ENCODE measurements at places on chromosomes 7 and 10.

DNA sequence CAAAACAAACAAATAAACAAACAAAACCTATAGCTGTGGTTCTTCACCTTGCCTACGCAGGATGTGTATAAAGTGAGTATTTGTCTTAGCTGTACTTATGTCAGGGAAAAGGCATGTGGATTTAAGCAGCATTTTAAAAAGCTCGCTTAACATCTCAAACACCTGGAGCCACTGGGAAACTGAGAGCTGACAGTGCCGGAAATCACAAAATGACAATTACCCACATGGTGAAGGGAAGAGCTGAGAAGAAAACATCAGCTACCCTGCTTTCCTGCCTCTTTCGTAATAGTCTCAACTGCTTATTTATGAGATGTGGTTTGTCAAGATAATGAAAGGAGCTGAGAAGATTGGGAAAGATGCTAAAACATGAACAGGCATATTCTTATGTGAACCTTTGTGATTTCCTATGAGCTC is 31.1 kb upstream of the MSMB start:
- DNase-seq: no peak

DNA sequence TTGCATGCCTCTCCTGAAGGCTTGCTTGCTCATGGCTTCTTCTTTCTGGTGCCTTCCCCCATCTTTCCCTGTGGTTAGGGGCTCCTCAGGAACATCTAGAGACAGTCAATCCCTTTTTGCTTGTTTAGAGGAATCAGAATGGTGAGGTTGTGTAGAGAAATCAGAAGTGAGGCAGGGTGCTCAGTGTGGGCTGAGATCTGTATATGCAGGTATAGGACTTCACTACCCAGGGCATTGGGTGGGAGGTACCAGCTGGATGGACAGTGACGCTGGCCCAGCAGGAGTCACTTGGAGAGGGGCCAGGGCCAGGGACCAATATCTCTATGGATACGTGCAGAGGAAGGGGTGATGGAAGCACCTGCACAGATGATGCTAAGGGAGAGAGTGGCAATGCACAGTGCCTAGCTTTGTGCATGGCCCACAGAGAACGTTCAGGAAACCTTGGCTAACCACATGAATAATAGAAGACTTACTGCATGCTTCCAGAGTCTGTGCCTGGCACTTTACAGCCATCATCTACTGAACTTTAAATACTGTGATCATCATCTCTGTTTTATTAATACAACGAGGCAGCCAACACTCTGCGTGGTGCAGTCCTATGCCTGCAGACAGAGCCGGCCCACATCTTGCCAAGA is 255.2 kb downstream of the ABCA13 start:
- DNase-seq: no peak

GRCh38 chr7:55140221-55140940 is 121.6 kb downstream of the EGFR start:
- DNase-seq: no peak

- no peak for DNase-seq
These were observed 318.4 kb downstream of the GLRX3 start for GRCh38 chr10:130454543-130455000.

DNA sequence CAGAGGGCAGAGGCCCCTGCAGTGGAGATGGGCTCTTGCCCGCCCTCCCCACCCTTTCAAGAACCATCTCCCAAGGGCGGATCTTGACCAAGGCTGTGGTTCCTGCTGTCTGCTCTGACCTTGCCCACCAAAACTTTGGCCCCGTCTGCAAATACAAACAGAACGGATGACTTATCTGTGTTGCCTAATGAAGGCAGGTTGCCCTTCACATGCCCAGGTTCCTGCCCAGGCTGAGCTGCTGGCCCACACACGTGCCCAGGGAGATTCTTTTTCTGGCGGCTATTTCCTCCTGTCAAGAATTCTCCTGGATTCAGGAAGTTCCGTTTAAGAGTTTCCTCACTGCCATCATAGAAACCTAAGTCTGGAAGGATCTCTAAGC is 78.3 kb downstream of the PROSER2 start:
- no peak for DNase-seq

- DNase-seq: no peak
These were observed 59.1 kb upstream of the PPP1R3C start for GRCh38 chr10:91691981-91692380.

- DNase-seq: no peak
These were observed 118.8 kb downstream of the DLG5 start for GRCh38 chr10:77807706-77808105.

DNA sequence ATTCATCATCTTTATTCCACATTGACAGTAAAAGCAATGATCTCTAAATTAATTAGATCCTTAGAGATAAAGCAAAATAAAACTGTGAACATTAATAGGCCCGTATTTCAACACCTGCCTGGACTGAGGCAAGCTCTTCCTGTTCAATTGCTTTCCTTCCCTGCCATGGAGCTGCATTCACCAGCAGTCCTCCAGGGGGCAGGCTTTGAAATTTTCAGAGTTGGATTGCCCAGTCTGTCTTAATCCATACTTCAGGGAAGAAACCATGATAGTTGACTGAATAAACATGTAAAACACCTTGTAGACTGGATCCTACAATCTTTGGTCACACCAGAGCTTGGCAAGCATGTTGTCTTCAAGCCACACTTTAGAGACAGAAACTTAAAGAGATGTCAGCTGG is 936.6 kb downstream of the NRG3 start:
- DNase-seq: no peak

DNA sequence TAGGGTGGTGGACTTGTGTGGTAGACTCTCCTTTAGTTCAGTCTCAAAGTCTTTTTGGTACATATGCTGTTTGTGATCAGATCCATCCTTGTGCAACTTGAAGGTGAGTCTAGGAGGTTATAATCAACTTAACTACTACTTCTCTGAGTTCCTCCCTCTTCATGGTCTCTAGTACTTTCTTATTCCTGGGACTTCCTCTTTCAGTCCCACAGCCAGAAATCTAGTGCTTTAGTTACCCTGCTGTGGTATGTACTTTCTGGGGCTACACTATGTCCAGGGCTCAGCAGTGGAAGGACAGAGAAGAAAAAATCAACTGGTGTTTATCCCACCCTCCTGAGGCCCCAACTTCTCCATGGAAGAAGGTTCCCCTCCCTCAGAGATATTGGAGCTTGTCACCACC is 19.4 kb upstream of the ATAD1 start:
- no peak for DNase-seq

DNA sequence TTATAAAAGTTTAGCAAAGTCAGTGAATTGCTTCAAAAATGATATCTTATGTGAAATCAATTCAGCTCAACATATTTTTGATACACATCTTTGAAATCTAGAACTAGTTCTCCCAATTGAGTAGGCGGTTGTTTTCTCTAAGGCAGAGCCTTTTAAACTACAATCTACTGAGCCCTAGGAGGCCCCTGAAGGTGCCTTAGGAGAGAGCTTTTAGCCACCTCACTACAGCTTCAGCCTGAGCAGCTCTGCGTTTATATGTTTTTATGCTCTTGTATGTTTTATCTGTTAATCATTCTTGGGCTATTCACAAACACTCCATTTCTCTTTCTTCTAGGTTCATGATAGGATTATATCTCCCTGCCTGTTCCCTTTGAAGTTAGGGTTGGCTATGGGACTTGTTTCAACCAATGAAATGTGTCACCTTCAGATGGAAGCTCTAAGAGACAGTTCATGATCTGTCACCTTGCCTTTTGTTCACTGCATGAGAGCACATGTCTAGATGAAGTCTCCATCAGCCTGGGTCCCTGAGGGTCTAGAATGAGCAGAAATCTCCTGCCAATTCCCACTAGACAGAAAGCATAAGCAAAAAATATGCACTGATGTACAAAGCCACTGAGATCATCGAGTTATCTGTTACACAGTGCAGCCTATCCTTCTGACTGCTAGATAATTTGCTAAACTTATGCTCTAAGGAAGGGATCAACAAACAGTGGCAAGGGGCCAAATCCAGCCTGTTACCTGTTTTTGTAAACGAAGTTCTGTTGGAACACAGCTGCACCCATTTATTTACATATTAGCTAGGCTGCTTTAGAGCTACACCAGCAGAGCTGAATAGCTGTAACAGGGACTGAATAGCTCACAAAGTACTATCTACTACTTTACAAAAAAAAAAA is 128.5 kb upstream of the CDK1 start:
- DNase-seq: no peak

DNA sequence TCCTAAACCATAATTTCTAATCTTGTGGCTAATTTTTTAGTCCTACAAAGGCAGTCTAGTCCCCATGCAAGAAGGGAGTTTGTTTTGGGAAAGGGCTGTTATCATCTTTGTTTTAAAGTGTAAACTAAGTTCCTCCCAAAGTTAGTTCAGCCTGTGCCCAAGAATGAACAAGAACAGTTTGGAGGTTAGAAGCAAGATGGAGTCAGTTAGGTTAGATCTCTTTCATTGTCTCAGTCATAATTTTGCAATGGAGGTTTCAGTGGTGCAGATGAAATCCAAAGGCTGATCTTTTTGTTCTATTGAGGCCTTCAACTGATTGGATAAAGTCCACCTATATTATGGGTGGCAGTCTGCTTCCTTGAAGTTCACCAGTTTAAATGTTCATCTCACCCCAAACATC is 68.1 kb downstream of the LRGUK start:
- no peak for DNase-seq

DNA sequence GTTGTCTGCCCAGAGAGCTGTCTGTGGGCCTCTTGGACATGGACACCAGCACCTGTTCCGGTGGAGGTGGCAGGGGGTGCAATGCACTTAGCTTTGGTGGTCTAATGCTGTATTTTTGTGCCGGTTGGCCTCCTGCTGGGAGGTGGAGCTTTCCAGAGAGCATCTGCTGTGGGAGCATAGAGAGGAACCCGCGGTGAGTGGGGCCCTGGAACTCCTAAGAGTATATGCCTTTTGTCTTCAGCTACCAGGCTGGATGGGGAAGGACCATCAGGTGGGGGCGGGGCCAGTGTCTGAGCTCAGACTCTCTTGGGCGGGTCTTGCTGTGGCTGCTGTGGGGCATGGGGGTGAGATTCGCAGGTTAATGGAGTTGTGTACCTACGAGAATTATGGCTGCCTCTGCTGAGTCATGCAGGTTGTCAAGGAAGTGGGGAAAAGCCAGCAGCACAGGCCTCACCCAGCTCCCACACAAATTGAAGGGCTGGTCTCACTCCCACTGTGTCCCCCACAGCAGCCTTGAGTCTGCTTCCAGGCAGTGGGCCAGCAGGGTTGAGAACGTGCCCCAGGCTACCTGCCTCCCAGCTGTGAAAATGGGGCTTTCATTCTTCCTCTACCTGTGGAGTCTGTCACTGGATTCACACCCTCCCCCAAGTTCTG is 29.0 kb downstream of the JAKMIP3 start:
- no peak for DNase-seq

- no peak for DNase-seq
These were observed 50.7 kb upstream of the RHEB start for GRCh38 chr7:151570366-151570915.

GRCh38 chr7:69208276-69208675 is 390.0 kb upstream of the AUTS2 start:
- DNase-seq: no peak

DNA sequence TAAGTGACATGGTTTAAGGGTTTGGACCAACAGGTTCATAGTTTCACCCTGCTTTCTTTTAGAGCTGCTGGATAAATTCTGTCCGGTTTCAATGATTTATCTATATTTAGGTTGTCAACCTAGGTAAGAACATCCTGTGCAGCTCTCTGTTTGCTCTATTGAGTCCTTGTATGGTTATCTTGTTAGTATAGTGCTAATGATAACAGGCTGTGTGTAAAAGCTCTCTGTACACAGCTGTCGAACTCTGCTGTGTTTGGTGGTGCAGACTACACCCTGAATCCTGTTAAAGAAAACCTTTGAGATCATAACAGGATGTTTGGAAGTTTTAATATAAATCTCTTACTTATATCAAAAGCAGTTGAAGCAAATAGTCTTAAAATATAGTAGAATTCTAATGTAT is 219.2 kb downstream of the SDK1 start:
- no peak for DNase-seq

All from activated T-cell treated with anti-CD3 and anti-CD28 coated beads for 4 hours (primary cell).